ENCODE measurements at places on chromosomes 5 and 9.

GRCh38 chr5:52864371-52864770, 76.7 kb downstream of the ITGA1 start:
- DNase-seq, result no peak

DNA sequence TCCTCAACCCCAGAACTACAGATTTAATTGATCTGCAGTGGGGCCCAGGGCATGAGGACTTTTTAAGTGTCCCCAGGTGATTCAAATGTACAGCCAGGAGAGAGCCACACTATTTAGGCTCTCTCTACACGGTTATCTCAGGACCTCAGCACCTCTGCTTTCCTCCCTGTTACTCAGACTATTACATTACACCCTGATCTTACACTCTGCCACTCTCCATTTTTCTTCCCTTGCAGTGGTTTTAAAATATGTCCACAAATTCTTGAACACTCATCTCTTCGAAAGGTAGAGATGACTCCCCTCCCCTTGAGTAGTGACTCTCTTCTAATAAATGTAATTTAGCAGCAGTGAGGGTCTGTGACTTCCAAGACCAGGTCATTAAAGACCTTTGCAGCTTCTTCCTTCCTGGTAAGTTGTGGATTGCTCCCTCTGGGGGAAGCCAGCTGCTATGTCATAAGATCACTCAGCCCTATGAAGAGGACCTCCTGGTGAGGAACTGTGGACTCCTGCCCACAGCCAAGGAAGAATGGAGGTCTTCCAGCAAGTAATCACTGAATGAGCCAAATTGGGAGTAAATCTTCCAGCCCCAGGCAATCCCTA, 87.5 kb upstream of the SSBP2 start:
- DNase-seq, result no peak

DNA sequence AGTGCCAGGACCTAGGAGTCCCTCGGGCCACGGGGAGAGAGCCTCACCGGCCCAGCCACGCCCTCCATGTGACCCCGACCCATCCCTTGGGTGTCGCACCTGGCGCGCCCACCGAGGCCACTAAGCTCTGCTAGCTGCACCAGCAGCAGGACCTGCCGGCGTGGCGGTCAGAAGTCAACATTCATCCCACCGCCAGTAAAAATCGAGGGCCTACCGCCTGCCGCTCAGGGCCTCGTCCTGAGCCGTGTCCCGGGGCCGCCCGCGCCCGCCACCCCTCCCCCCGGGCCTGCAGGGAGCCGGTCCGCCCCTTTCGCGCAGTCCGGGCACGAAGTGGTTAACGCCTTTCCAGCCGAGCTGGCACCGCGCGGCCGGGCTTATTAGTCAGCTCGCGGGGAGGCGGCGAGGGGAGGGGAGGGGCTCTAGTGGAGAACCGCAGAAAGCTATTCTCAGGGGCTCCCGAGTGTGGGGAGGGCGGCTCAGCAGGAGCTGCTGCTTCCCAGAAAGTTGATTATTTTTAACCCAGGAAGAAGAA, 124.4 kb downstream of the C9orf50 start:
- no peak for DNase-seq

GRCh38 chr5:89090037-89090436, 207.1 kb upstream of the MEF2C start:
- DNase-seq, result no peak

DNA sequence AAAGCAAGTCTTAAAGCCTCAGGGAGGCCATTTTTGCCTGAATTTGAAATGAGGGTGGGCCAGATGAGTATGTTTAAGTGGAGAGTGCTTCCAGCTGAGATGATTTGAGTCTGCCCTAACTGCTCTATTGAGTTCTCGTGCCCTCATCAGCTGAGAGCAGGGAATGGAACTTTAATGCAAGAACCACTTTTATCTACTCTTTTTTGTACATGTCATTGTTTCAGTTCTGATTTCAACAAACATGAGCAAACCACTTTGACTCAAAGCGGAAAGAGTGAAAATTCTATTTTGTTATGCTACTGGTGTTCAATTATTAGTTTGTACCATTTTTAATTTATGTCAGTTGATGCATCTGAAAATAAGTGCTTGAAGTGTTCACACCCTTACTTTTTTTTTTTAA, 35.8 kb downstream of the DCAF10 start:
- no peak for DNase-seq

GRCh38 chr9:120212153-120212852, 367.7 kb downstream of the CDK5RAP2 start:
- DNase-seq, result no peak

GRCh38 chr5:54206580-54207229, 103.7 kb downstream of the ARL15 start:
- DNase-seq, result no peak

GRCh38 chr9:2359891-2360471, 261.6 kb upstream of the VLDLR start:
- no peak for DNase-seq

- DNase-seq, result no peak
Measured at GRCh38 chr9:131404581-131404980, 10.7 kb downstream of the PRRC2B start.

- DNase-seq, result no peak
Measured at GRCh38 chr5:77845324-77845646, 69.1 kb upstream of the TBCA start.

DNA sequence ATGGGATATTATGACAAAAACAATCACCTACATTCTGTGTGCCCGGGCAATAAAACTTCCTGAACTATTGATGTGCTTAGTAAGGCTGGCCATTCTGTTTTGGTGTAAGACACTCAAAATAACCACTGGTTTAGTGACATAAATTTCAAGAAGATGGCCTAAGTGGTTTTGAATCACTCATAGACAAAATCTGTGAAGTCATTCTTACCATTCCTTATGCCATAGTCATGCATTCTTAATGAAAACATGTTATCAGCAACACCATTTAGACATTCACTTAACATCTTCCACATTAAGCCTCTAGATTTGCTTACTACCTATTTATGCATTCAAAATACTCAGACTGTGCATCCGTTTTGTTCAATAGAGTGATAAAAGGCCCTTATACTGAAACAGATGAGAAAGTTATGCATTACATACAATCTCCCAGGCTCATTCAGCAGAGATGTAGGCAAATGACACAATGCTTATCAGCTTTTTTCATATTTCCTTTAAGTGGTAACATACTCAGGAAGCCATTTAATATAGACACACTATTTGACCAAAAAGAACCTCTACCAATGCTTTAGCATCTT, 848.8 kb upstream of the DMAC1 start:
- no peak for DNase-seq

GRCh38 chr5:103174147-103174546, 54.0 kb downstream of the PPIP5K2 start:
- no peak for DNase-seq

GRCh38 chr9:2215921-2216441, 200.8 kb downstream of the SMARCA2 start:
- DNase-seq, result no peak

DNA sequence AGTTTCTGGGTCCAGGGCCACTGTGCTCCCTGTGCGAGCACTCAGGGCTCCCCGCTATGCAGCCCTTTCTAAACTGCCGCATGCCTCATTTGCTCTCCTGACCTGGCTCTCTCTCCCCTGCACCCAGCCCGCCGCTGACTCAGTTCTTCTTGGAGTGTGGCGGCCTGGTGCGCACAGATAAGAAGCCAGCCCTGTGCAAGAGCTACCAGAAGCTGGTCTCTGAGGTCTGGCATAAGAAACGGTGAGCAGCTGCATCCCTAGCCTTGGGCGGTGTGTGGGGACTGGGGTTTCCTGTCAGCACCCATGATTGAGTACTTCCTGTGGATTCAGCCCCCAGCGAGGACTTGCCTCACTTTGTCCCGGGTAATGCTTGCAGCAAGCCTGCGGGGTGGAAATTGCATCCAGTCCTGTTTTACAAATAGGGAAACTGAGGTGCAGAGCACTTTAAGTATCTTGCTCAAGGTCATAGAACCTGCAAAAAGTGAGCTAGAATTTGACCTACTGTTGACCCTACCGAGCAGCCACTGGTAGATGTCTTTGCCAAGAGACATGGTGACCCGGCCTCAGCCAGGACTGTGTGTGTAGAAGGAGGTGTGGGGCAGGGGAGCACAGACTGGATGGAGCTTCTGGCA, 27.9 kb downstream of the USP20 start:
- DNase-seq, result no peak

- DNase-seq, result no peak
Measured at GRCh38 chr5:83157163-83157562, 79.8 kb downstream of the XRCC4 start.

DNA sequence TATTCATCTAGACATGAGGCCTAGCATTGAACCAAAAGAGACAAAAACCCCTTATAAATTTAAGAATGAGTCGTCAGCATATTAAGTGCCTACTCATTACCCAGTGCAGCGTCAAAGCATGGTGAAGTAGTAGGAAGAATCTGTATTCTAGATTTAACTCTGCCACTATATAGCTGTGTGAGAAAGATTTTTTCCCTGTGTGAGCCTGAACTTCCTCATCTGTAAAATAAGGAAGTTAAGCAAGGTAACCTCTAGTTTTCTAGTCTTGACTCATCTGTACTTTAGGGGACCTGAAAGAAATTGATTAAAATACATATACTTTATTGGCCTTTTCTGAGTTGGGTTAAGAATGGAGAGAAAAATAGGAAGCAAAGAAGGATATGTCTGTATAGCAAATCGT, 82.1 kb upstream of the RUSC2 start:
- no peak for DNase-seq

GRCh38 chr9:20649381-20649780, 27.1 kb upstream of the MLLT3 start:
- DNase-seq, result no peak

- DNase-seq, result no peak
Measured at GRCh38 chr9:101117161-101117560, 88.6 kb downstream of the PLPPR1 start.

DNA sequence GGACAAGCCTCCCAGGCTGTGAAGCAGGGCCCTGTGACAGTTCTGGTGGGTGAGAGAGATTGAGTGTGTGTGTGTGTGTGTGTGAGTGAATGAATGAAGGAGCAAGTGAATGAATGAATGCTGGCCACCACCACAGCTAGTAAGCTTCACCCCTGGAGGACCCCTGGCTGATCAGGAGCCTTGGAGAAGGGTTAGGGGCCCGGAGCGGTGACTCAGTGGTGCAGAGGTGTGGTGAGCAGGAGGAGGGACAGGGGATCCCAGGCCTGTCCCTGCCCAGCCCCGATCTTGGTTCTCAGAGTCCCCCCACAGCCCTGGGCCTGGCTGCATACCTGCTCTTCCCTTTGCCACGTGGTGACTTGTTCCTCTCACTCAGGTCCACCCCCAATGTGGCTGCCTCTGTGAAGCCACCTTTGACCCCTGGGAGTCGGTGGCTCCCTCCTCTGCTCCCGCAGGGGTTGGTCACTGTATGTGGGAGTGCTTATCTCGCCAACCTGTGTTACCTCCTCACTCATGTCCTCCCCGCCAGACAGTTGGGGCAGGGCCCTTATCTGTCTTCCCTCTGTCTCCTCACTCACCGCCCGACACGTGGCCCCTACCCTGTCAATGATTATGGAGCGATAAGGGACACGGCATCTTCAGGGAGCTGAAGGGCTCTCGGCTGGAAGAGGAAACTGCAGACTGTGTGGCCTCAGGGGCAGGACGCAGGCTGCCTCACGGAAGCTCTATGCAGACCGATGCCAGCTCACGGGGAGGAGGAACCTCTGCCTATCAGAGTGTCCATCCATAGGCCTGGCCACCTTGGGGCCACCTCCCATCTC, 99.9 kb upstream of the PITX1 start:
- DNase-seq, result no peak

DNA sequence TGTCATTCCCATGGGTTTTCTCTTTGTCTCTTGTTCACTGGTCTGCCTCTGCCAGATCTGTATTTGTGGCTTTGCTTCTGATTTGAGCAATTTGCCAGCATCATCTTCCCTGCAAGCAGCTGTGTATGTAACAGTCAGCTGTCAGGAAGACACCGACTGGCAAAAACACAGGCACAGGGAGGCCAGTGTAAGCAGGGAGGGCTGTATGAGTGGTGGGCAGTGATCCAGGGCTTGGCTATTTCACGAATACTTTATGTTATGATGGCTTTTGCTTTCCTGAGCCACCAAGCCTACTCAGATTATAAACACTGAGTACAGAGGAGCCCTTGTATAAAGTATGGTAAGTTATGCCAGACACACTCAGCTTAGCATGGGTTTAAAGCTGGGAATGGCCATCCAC, 11.6 kb downstream of the BNIP1 start:
- no peak for DNase-seq

GRCh38 chr5:151317871-151318270, 14.3 kb upstream of the SLC36A3 start:
- DNase-seq, result no peak

DNA sequence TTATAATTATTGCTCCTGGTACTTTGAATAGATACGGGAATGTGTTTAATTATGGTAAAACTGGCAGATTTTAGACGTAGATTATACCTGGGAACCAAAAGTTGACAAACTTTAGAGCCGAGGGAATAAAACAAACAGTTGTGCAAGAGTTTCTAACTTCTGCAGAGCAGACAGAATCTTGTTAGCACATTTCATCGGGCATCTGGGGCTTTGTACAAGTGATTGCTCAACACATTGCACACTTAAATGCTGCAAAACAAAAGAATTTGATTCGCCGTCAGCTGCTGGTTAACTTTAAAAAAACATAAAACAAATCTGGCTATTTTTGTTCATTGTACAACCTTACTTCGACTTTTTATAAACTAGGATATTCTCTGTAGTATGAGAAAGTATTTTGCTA, 398.1 kb downstream of the MAN2A1 start:
- DNase-seq, result no peak

DNA sequence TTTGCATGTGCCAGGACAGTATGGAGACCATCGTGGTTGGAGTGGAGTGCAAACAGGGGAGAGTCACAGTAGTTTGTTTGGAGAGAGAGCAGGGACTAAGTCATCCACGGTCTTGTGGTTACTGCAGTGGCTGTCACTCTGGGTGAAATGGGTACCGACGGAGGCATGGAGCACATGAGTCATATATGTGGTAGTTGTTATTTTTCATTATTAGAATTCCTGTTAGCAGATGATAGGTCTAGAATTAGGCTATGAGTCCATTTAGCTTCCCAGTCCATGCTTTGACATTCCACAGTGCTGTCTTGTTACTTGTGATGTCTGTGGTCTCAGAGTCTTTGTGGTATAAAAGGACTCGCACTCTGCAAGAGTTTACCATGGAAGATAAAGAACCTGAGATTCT, 303.9 kb downstream of the DMRT2 start:
- no peak for DNase-seq

- DNase-seq, result no peak
Measured at GRCh38 chr5:150294551-150295071, 5.0 kb upstream of the CAMK2A start.

- DNase-seq, result no peak
Measured at GRCh38 chr5:96256795-96257470, 176.1 kb downstream of the PCSK1 start.

- no peak for DNase-seq
Measured at GRCh38 chr5:72160959-72161358, 53.7 kb downstream of the MAP1B start.

- no peak for DNase-seq
Measured at GRCh38 chr9:95822583-95823431, 52.7 kb upstream of the ERCC6L2 start.

GRCh38 chr5:1304033-1304432, 9.2 kb upstream of the TERT start:
- DNase-seq, result no peak
